ENCODE measurements at places on chromosomes 4 and X. TPM values are rescaled to one million over a fixed set of nuclear protein-coding genes. Genes with fewer than 3 reads are reported as not detected.

DNA sequence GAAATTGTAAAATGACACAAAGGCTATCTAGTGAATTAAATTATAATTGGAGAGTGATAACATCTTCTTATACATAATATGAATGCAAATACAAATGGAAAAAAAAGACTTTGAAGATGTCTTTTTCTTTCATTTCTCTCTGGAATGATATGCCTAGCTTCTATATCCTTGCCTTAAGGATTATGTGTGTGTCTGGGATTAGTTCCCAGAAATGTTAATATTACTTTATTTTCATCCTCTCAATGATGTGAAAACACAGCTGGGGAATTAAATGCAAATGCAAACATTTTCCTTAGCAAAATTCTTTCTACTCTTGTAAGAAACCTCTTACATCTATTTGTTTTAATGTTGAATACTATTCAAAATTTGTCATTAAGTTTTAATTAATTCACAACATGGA, 441.9 kb downstream of the FSTL5 start:
- no peak overlapping the region for H3K27ac ChIP-seq
- no peak for DNase-seq
- no peaks in the 10 kb centered on the region for H3K36me3 ChIP-seq
- no peak overlapping the region for H3K4me3 ChIP-seq
- H3K27me3 ChIP-seq: no peaks in the 10 kb centered on the region

Gene CDX4
- not detected for total RNA-seq

Gene FAM47C
- total RNA-seq: not detected

GRCh38 chr4:141142423-141142822, 9.2 kb upstream of the RNF150 start:
- DNase-seq: peak; percentile 73
- H3K4me1 ChIP-seq: peaks cover 4% of the 10 kb centered on the region
- no peaks in the 10 kb centered on the region for H3K36me3 ChIP-seq
